ENCODE measurements at places on chromosomes 1 and 21.

- H3K4me3 ChIP-seq, result no peak overlapping the region
- no peak for DNase-seq
- H3K27ac ChIP-seq, result no peak overlapping the region
- H3K4me1 ChIP-seq, result peaks cover 8% of the 10 kb centered on the region
These were observed 84.7 kb downstream of the NDUFS5 start for GRCh38 chr1:39110882-39111281.

GRCh38 chr1:33338048-33338439, 17.1 kb upstream of the A3GALT2 start:
- H3K27ac ChIP-seq, result no peak overlapping the region
- H3K4me3 ChIP-seq, result no peak overlapping the region
- H3K4me1 ChIP-seq, result peaks cover 25% of the 10 kb centered on the region
- no peak for DNase-seq
- peaks cover 18% of the 10 kb centered on the region for H3K36me3 ChIP-seq
- no peaks in the 10 kb centered on the region for H3K27me3 ChIP-seq

DNA sequence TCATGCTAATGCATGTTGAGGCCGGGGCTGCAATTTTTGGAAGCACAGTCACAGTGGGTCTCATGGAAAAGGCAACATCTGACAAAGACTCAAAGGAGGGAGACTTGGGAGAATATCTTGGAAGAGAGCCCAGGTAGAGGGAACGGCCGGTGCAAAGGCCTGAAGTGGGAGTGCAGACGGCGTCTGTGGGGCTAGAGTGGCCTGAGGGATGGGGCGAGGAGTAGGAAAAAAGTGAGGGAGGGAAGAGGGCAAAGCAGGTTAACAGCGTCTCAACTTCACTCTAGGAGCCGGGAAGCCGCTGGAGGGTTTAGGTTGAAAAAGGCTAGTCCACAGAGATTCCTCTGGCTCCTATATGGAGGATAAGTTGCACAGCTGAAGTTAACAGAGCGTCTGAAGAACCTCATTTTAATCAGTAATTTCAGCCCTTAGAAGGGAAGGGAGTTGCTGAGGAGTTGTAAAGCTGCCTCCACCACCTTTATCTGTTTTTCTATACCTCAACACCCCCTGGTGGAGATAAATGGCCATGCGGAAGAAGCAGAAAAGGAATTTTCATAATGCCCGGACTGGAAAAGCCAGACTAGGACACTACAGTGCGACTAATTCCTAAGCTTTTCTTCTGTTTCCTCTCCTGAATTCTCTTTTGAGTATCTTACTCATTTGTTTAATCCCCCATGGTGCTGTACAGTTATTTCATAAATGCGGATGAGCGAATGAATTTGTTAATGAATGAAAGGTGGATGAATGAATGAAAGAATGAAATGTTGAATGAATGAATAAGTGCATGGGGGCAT, 78.7 kb upstream of the ZNF281 start:
- H3K4me1 ChIP-seq, result peaks cover 24% of the 10 kb centered on the region
- DNase-seq, result peak; percentile 46
- H3K27ac ChIP-seq, result no peak overlapping the region

GRCh38 chr1:161381707-161382106, 14.0 kb upstream of the CFAP126 start:
- DNase-seq, result no peak
- H3K4me3 ChIP-seq, result no peak overlapping the region
- H3K27ac ChIP-seq, result peak overlapping the region; percentile 61
- peaks cover 12% of the 10 kb centered on the region for H3K4me1 ChIP-seq
- peaks cover 2% of the 10 kb centered on the region for H3K27me3 ChIP-seq

DNA sequence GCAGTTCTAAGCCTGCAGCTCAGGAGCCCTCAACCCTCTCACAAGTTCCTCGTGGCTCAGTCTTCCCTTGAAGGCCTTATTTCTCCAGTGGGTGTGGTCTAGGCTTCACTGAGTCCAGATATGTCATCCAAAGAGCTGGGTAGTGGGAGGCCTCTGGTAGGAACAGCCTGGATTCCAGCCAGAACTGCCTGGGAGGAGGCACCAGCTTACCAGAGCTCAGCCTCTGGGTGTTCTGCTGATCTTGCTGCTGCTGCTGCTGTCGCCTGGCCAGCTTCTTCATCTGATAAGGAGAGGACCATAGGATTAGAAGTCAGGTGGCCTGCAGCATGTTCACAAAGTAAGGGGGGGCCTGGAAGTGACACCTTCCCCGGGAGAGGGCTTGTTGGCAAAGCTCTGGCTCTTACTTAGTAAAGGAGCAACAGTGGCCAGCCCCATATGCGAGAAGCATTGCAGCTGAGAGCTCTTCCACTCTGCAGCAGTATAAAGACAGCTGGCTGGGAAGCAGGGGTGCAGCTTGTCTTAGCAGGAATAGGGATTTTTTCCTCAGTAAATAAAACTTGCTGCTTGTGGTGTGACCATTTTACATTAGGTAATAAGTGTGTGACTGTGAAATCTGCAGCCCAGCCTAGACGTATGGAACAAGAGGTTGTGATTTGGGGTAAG, 148.5 kb downstream of the LMX1A start:
- H3K36me3 ChIP-seq, result no peaks in the 10 kb centered on the region
- peaks cover 7% of the 10 kb centered on the region for H3K27me3 ChIP-seq
- H3K4me3 ChIP-seq, result no peak overlapping the region
- DNase-seq, result no peak

- peaks cover 40% of the 10 kb centered on the region for H3K36me3 ChIP-seq
- DNase-seq, result no peak
- no peak overlapping the region for H3K4me3 ChIP-seq
These were observed 48.5 kb downstream of the CELF3 start for GRCh38 chr1:151668090-151668489.

GRCh38 chr1:39216771-39217170, 12.3 kb downstream of the MACF1 start:
- H3K4me3 ChIP-seq, result peak overlapping the region; percentile 86
- H3K27me3 ChIP-seq, result no peaks in the 10 kb centered on the region
- peaks cover 27% of the 10 kb centered on the region for H3K36me3 ChIP-seq
- H3K27ac ChIP-seq, result peak overlapping the region; percentile 91

- no peaks in the 10 kb centered on the region for H3K36me3 ChIP-seq
- no peak overlapping the region for H3K27ac ChIP-seq
- H3K27me3 ChIP-seq, result no peaks in the 10 kb centered on the region
- no peak overlapping the region for H3K4me3 ChIP-seq
These were observed 82.8 kb downstream of the LRRC53 start for GRCh38 chr1:74429580-74429979.

DNA sequence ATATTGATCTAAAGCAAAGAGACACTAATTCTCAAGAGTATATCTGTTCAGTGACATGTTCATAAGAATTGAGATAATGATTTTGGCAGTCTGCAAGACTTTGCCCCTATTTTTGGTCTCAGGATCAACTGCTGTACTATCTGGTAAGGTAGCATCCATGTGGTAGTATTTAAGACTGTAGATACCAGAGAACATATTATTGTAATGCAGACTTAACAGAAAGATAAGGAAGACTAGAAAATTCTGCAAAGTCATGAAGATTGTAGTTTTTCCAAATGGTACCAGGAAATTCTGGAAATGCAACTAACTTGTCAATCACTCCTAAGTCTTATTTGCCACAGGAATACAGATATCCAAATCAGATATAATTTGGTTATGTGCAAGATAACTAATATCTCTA, 35.1 kb downstream of the RNF2 start:
- H3K36me3 ChIP-seq, result no peaks in the 10 kb centered on the region
- H3K27me3 ChIP-seq, result no peaks in the 10 kb centered on the region
- H3K4me1 ChIP-seq, result no peaks in the 10 kb centered on the region
- no peak overlapping the region for H3K27ac ChIP-seq
- no peak overlapping the region for H3K4me3 ChIP-seq
